ENCODE measurements at places on chromosomes 4 and X. TPM values are rescaled to one million over a fixed set of nuclear protein-coding genes. Genes with fewer than 3 reads are reported as not detected.

GRCh38 chr4:101022151-101023024, 324.9 kb downstream of the PPP3CA start:
- DNase-seq: no peak

The ETFDH gene
- polyA plus RNA-seq: 34.3 TPM

DNA sequence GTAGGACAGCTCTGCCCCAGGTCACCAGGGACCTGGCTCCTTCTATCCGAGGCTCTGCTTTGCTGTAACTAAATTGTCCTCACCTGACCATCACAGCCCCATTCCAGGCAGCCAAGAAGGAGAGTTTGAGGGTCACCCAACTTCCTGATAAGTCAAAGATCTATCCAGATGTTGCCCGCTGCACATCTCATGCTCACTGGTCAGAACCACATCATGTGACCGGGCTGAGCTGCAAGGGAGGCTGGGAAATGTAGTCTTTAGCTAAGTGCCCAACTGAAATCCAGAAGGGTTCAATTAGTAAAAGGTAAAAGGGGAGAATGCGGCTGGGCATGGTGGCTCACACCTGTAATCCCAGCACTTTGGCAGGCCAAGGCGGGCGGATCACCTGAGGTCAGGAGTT, 18.4 kb downstream of the HMX1 start:
- no peak for DNase-seq

- no peak for DNase-seq
These were observed 11.5 kb downstream of the CXCL2 start for GRCh38 chr4:74087481-74087880.

GRCh38 chr4:5712517-5712916, 1.5 kb downstream of the EVC start:
- no peak for DNase-seq

DNA sequence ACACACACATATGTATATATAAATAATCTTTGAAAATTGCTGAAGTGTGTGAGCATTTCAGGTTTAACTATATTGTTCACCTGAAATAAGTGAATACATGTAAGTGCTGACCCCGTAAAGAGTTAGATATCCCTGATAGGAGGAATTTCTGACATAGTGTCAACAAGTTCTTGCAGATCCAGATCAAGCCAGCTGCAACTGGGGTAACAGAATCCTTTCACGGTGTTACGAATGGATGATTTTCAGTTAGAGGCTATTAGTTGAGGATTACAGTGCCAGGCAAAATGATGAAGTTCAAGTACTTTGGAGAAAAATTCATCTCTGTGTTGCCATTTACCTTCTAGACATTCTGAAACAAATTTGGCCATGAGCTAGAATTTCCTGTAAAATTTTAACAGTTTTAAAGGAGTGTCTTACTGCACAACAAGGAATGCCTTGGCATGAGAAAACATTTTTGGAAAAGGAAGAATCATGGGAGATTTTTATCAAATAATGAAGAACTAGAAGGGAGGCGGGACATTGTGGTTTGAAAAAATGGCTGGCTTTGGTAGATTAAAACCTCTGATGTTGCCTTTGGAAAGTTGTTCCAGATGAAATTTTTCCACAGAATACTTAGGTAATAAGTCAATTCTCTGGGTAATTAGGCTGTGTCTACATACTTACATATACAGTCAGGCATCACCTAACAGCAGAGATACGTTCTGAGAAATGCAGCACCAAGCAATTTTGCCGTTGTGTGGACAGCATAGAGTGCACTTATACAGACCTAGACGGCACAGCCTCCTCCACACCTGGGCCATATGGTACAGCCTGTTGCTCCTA, 84.4 kb upstream of the FAT1 start:
- no peak for DNase-seq

- DNase-seq: no peak
These were observed 61.5 kb upstream of the TBL1X start for GRCh38 chrX:9403374-9403773.

DNA sequence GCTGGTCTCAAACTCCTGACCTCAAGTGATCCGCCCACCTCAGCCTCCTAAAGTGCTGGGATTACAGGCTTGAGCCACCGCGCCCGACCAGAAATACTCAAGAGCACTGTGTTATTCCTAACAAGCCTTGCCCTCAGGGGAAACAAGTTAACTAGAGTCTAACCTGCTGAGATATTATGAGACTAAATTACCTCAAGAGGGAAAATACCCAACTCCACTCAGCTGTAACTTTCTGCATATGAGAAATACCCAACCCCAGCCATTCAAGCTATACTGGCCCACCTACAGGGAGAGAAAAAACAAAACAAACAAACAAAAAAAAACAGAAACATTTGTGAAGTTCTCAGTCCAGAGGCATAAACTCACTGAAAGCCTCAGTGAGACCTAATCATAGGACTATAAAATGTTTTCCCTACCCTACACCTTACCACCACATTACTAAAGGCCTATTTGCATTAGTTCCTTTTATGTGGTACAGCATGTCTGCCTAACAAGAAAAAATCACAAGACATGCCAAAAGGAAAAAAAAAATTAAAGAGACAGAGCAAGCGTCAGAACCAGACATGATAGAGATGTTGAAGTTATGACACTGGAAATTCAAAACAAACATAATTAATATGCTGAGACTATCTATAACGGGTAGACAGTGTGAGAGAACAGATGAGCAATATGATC, 876.0 kb downstream of the FSTL5 start:
- no peak for DNase-seq
